ENCODE measurements at places on chromosomes 4 and X. TPM values are rescaled to one million over a fixed set of nuclear protein-coding genes. Genes with fewer than 3 reads are reported as not detected.

DNA sequence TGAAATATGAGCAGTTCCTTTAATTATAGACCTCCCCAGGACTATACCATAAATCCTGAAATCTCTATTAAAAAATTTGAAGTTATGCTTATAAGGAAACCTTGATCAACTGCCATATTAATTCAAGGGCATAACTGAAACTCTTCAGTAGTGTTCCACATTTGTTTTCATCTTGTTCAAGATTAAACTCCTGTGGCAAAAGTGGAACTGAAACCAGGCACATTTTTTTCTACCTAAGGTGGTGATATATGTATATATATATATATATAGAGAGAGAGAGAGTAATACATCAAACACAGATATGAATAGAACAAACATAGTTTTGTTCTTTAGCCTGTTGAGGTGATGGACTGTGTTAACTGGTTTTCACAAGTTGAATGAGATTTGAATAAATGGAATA is 287.9 kb downstream of the DACH2 start:
- DNase-seq: no peak

GRCh38 chr4:25379591-25379990 is 2.5 kb downstream of the ANAPC4 start:
- no peak for DNase-seq

The SMARCA1 gene
- total RNA-seq: 14.1 TPM

DNA sequence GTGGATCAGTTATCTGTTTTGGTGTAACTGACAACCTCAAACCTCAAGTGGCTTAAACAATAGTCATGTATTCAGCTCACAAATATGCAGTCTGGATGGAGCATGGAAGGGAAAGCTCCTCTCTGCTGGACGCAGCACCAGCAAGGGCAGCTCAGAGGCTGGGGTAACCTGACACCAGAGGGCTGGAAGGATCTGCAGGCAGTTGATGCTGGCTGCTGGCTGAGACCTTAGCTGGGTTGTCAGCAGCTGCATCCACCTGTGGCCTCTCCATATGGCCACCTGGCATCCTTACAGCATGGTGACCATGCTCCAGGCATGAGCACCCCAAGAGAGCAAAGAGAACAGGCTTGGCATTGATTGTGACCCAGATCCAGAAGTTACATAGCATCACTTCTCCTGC is 46.7 kb downstream of the ENPP6 start:
- no peak for DNase-seq

DNA sequence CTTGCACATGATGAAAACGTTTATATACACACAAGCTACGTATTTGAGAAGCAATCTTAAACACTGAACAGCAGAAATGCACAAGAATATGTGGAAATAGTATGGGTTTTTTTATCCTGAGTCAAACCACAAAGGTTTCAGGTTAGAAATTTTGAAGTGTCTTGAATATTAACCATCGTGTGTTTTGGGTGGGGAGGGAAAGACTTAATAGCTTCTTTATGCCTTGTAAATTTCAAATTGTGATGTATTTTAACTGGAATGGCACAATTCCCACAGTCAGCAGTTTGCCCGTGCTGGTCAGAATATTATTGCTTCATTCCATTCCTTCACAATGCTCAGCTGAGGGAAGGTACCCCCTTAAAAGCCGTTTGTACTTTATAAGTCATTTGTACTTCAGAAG is 67.4 kb upstream of the WDR1 start:
- no peak for DNase-seq

- DNase-seq: peak; percentile 18
Observed at GRCh38 chrX:114611018-114611619, 27.2 kb downstream of the HTR2C start.
